Adrenal gland (tissue), 19 donors: ENCODE measurements at places on chromosomes 4 and X. TPM values are rescaled to one million over a fixed set of nuclear protein-coding genes. Genes with fewer than 3 reads are reported as not detected.

FGF2 gene
- total RNA-seq: 3.8 TPM

HNRNPDL gene
- total RNA-seq: 157 TPM

BEND2 gene
- total RNA-seq: not detected

BEX5 gene
- 4.7 TPM for total RNA-seq

- no peak overlapping the region for H3K4me3 ChIP-seq
- peaks cover 38% of the 10 kb centered on the region for H3K4me1 ChIP-seq
- no peaks in the 10 kb centered on the region for H3K36me3 ChIP-seq
- H3K27me3 ChIP-seq: no peaks in the 10 kb centered on the region
- no peak for DNase-seq
Observed at GRCh38 chr4:82705928-82706300, 92.7 kb downstream of the SCD5 start.

PRDM8 gene
- 1.3 TPM for total RNA-seq

PDCL2 gene
- not detected for total RNA-seq

DNA sequence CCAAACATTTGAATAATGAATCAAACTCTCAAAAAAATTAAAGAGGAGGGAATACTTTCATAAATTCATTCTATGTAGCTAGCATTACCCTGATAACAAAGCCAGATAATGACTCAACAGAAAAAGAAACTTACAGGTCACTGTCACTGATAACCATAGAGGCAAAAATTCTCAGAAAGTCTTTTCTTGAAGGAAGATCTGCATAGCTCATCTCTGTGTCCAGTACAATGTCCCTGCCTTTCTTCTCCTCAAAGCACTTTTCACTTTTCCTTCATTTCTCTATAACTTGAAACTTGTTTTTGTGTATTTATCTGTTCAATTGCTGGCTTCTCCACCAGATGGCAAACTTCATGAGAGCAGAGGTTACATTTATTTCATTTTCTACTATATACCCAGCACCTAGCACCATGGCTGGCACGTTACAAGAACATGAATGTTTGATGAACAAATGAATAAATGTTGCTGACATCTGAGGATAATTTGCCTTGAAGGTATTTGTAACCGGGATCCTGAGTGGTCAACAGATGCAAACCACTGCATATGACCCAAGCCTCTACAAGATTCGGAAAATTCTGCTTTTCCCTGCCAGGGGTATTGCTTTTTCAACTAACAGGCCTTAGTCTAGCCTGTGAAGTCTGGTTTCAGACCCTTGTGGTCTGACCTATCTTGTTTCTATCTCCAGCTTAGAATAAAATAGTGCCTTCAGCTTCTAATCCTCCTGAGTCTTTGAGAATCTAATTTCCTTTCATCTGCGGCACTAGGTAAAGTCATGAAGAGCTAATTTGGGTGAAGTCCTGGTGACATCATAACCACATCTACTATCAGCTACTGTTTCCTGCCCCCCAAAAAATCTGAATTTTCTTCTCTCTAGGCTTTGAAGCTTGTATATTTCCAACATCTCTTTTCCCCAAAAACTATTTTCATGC is 52.5 kb upstream of the ANTXR2 start:
- no peak overlapping the region for H3K27ac ChIP-seq
- H3K36me3 ChIP-seq: no peaks in the 10 kb centered on the region
- H3K4me3 ChIP-seq: no peak overlapping the region
- no peak for DNase-seq

- H3K36me3 ChIP-seq: no peaks in the 10 kb centered on the region
- H3K27ac ChIP-seq: no peak overlapping the region
- H3K27me3 ChIP-seq: no peaks in the 10 kb centered on the region
- no peaks in the 10 kb centered on the region for H3K4me1 ChIP-seq
- DNase-seq: no peak
Observed at GRCh38 chrX:38036466-38036865, 30.1 kb downstream of the SYTL5 start.

DNA sequence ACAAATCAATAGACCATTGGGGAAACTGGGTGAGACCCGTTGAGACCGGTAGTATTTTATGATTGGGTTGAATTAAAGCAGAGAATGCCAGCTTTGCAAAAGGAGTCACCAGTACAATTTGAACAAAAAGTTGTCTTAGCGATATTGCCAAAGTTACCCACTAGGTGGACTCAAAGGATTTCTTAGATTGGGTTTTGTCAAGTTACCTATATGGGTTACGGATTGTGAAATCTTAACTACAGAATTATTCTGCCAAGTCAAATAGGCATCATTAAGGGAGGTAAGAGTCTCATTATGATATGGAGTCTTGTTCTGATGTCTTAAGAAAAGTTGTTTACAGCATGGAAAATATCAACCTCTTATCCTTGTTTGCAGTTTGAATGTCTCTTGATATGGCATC is 15.0 kb upstream of the CT47A1 start:
- no peak overlapping the region for H3K4me3 ChIP-seq
- DNase-seq: no peak
- H3K36me3 ChIP-seq: no peaks in the 10 kb centered on the region
- no peaks in the 10 kb centered on the region for H3K27me3 ChIP-seq
- H3K27ac ChIP-seq: no peak overlapping the region

HSFX4 gene
- not detected for total RNA-seq

DNA sequence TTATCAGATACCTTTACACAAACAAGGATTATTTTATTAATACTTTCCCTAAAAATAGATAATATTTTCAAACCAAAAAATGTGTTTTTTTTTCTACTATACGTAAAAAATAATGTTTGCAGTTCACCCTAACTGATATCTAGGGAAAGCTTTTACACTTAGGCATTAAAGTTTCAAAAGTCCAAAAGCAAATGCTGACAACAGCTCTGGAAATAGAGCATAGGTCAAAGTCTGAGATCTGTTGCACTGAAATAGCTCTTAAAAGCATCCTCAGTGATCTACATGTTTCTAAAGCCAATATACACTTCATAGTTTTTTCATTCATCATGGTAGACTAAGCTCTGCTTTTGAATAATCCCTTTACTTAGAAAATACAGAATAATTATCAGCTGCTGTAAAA is 222.8 kb downstream of the TRAM1L1 start:
- H3K27me3 ChIP-seq: no peaks in the 10 kb centered on the region
- DNase-seq: no peak
- H3K36me3 ChIP-seq: no peaks in the 10 kb centered on the region
- H3K4me1 ChIP-seq: no peaks in the 10 kb centered on the region
- no peak overlapping the region for H3K4me3 ChIP-seq

DNA sequence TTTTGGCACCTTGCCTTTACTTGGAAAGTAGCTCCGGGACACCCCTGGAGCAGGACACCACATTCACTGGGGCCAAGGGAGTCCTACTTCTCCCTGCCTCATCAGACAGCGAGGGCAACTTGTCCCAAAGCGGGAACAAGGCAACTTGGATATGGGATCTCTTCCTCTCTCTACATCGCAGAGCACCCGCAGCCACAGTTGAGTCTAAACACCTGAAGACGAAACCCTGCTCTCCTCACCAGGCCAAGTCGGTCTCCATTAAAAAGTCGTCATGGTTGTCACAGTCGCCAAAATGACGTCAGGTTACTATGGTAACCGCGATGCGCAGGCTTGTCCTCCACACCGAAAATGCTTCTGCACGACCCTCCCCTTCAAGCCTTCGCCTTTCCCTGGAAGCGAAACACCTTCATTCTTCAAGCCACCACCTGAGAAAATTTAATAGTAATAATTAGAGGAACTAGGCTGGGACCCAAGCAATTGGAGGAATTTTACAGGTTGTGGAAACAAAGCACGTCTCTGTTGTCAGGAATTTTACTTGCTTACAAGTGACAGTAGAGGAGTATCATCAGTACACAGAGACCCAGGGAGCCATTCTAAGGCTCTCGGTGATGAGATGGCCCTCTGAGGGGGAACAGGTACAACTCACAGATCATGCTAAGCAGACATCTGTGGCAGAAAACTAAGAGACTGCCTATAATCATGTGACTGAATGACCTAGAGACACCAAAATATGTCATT is 30.5 kb upstream of the TCEAL4 start:
- H3K4me1 ChIP-seq: no peaks in the 10 kb centered on the region
- H3K36me3 ChIP-seq: no peaks in the 10 kb centered on the region
- DNase-seq: peak; percentile 64
- H3K27me3 ChIP-seq: peaks cover 6% of the 10 kb centered on the region
- no peak overlapping the region for H3K27ac ChIP-seq
- H3K4me3 ChIP-seq: peak overlapping the region; percentile 62

DNA sequence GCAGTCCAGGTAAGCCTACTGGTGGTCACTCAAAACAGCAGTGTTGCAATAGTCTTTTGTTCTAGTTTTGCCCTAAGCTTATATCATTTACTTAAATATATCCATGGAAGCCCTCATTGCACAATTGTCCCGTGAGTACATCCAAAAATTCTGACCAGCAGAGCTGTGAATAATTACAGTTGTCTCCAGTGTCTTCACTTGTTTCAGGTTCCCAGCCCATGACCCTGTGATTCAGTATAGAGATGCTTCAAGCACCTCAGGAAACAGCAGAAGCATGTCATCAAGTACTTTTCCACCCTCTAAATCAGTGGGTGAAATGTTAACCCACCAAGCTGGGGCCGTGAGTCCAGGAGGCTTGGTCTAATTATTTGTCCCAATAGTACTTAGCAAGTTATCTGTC is 214.9 kb upstream of the RPS6KA3 start:
- DNase-seq: no peak
- H3K27ac ChIP-seq: no peak overlapping the region
- H3K36me3 ChIP-seq: no peaks in the 10 kb centered on the region
- peaks cover 14% of the 10 kb centered on the region for H3K27me3 ChIP-seq
- no peak overlapping the region for H3K4me3 ChIP-seq
- H3K4me1 ChIP-seq: no peaks in the 10 kb centered on the region

DNA sequence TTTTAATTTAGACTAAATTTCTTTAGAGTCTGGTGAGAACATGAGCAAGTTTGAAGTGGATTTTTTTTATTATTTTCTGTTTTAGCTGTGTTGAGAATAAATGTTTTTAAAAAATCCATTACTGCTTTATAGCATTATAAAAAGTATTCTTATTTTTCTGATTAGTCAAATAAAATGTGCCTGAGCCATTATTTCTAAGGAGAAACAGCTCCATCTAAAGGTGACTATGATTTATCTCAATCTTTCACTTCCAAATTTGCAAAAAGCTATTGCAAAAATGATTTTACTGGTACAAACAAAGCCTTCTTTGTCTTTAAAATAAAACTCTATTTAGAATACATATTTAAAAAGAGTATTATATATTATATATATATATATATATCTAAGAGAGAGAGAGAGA is 959.2 kb downstream of the FAM133A start:
- H3K36me3 ChIP-seq: no peaks in the 10 kb centered on the region
- no peak overlapping the region for H3K27ac ChIP-seq
- H3K4me3 ChIP-seq: no peak overlapping the region
- H3K4me1 ChIP-seq: no peaks in the 10 kb centered on the region
- no peak for DNase-seq
